ENCODE measurements at places on chromosomes 2 and 18.

- DNase-seq, result no peak
These were observed 103.4 kb upstream of the SERTAD2 start for GRCh38 chr2:64757126-64757525.

DNA sequence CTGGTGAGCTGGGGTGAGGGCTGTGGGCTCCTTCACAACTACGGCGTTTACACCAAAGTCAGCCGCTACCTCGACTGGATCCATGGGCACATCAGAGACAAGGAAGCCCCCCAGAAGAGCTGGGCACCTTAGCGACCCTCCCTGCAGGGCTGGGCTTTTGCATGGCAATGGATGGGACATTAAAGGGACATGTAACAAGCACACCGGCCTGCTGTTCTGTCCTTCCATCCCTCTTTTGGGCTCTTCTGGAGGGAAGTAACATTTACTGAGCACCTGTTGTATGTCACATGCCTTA lies 10.5 kb downstream of the PROC start:
- no peak for DNase-seq

- no peak for DNase-seq
These were observed 30.9 kb upstream of the SALL3 start for GRCh38 chr18:78948707-78949106.

DNA sequence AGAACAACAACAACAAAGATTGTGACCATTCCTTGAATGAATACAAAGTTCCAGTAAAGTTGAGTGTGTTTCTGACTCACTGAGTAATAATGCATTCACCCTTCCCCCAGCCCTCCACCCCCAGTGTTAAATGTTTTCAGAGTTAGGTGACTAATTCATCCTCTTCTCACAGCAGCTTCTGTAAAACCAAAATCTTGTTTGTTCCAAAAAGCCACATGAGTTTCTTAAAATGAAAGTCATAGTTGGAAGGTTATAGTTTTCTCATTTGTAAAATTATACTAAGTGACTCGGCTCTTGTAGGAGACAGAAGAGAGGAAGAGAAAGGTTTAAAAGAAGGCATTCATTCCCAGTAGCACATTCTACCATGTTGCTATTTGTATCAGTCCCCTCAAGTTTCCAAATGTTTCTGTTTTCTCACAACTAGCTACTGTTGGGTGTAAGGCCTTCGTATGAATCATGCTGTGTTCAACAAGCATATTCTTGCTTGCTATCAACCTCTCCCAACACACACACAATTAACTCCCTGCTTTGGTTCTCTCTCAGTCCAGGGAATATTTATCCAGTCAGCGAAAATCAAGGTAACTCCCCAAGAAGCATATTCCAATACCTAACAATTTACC lies 75.3 kb downstream of the MBD2 start:
- DNase-seq, result no peak

- DNase-seq, result no peak
These were observed 217.0 kb downstream of the MBD5 start for GRCh38 chr2:148237911-148238310.

DNA sequence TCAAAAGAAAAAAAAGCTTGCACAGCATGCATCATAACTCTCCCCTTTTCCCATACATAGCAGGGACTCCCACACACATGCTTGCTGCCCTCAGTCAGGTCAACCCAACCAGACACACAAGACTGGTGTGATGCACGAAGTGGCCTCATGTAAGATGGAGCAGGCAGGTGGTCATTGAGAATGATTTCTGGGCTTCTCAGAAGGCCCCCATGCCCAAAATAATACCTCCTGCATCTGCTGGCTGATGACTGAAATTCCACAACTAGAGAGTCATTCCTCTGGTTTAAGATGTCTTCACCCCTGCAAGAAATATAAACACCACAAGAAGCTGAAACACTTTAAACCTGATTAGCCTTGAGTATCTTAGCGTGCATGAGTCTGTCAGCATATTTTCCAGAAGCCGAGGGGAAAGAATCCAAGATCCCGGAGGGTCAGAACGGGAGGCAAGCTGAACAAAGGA lies 131.1 kb downstream of the AFF3 start:
- DNase-seq, result no peak
